ENCODE measurements at places on chromosomes 7 and 10. TPM values are rescaled to one million over a fixed set of nuclear protein-coding genes. Genes with fewer than 3 reads are reported as not detected.
A peak's percentile ranks its signal among the peaks of the same experiment; 100 is the strongest.

DNA sequence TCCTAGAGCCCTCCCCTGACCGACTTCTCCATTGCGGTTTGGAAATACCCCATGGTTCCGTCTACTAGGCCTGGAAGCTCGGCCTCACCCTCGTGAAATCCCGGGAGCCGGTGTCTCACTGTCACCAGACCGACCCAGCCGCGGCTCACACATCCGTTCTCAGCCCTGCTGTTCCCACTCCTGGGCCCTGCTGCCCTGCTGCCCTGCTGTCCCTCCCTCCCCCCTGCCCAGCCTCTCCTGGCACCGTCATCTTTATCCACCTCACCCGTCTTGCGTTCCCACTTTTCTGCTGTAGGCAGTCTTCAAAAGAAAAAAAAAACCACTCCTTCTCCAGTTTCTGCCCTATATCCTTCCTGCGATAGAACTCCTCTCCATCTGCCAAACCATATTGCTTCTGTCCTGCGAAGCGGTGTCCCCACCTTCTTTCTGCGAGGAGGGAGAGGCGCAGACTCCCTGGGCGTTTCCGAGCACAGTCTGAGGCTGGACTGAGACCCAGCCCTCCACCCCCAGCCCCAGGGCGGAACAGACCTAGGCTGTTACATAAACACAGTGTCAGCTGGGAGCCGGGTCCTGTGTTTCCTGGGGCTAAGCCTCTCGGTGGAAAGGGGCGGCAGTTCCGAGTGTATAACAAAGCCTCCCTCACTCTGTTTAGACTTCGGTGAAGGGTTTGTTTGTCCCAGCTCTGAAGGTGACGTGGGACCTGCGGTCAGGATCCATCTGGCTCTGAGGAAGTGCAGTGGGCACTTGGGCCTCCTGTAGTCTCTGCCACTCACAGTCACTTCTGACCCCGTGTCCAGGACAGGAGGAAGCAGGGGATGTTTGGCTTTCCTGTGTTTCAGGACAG is 2.8 kb downstream of the AGAP3 start:
- DNase-seq, result no peak

- peak; percentile 89 for DNase-seq
These were observed 35.5 kb downstream of the FRMPD2 start for GRCh38 chr10:48238826-48239520.

DNA sequence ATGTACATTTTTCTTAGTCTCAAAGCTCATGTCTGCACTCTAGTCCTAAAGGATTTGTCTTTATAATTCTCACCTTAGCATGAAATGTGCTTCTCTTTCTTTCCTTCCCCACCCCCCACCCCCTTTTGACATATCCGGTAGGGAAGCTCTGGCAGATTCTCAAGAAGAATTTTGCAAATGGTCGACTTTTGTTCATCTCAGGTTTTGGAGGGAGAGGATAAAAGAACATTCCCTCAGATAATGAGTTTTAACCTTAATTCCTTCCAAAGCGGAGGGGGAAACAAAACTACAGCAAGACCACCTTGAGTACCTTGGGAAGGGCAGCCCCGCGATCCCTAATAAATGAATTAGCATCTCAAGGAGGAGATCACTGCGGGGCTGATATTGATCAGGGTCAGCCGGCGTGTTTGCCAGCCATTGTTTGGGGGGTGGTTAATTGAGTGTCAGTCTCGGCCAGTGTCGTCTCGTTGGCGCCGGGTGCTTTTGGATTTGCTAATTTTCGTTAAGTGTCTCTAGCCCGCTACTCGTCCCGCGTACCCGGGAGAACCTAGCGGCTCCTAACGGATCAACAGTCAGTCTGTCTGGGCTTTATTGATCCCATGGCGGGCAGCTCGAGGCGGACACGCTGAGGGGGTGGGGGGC is 874 bp upstream of the BAMBI start:
- no peak for DNase-seq

- no peak for DNase-seq
These were observed 64.0 kb downstream of the DKK1 start for GRCh38 chr10:52378124-52378523.

DNA sequence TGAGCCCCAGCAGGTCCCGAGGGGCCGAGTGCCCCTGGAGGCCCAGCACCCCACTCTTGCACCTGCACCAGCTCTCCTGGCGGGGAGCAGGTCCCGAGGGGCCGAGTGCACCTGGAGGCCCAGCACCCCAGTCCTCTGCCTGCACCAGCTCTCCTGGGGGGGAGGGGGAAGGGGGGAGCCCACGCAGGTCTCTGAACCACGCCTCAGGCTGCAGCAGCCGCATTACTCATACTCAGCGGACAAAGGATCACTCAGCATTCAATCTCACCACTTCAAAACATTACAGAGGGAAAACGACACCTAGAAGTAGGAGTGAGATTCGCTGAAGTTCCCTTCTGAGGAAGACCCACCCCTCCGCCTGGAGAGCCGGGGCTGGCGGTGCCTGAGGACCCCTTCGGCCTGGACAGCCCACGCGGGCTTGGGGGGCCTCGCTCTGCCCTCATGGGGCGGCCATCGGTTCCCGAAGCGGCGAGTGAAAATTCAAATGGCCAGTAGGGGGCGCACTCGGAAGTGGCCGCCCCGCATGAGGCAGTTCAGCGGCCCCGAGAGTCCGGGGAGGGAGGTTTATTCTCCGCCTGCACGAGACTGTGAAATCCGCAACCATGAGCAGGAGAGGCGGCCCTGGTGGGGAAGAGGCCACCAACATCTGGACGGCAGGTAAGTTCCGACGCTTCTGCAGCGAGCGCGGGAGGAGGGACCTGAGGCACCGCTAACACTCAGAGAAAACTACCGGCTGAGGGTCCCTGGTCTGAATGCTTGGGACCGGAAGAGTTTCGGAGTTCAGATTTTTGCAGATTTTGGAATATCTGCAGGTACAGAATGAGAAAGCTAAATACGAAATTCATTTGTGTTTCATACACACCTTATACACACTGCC is 1.1 kb upstream of the GPER1 start:
- no peak for DNase-seq

DNA sequence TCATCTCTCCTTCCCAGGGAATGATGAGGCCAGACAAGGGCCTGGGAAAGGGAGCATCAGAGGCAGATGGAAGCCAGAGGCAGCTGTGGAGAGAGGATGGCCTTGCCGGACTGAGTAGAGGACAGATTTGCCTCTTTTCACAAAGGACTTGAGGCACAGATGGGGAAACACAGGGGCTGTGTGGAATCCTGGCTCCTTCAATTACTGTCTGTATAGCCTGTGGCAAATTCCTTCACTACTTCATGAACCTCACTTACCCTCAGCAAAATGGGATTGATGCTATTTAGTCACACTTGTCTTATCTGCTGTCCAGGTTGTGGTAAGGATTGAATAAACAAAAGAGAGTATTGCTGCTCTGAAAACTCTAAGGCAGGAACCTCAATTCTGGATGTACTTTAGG is 40.3 kb downstream of the SLC25A28 start:
- no peak for DNase-seq

GRCh38 chr10:73797324-73798025 is 12.1 kb downstream of the ZSWIM8 start:
- no peak for DNase-seq

DNA sequence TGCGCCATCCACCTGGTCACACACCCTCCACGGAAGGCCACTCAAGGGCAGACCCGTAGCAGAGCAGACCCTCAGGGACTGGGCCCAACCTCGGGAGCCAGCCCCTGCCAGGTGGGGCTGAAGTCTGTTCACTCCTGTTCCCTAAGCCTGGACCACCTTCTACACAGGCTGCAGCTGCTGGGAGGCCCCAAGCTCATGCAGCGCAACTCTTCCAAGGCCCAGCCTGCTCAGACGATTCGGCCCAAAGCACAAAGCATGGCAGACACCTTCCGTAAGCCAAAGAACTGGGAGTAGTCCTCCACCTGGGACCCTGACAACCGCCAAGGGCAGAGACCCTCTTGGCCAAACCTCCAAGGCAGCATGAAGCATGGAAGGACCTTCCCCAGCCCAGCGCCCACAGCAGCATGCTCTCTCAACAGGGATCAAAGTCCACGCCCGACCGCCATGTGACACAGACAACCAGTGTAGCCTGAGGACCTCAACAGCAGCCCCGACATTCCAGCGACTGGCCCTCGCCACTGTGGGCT is 11.5 kb downstream of the SHH start:
- DNase-seq, result no peak

- no peak for DNase-seq
These were observed 151.7 kb upstream of the PRSS1 start for GRCh38 chr7:142597547-142597946.

- DNase-seq, result no peak
These were observed at the start of gene CYP2C9 for GRCh38 chr10:94938383-94938782. Gene CYP2C9 (plus strand): TSS chr10:94938658. CDS start chr10:94938683, 25 bp downstream.

DNA sequence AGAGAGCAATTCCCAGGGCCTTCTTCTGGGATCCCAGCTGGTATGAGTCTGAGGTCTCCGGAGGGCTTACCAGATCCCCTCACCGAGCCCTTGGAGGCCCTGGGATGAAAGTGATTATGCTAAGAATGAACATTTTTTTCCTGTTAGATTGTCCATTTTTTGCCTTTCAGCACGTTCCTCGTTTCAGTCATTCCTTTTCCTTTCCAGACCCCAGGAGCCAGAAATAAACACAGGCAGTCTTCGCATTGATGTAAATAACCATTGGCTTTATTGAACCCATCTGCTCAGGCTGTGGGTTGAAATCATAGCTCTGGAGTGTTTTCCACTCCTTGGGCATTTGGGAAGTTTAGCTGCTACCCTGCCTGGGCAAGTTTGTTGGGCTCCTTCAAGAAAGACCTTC is 320.9 kb upstream of the AUTS2 start:
- no peak for DNase-seq

GRCh38 chr7:34042406-34042805 is 137.1 kb downstream of the BMPER start:
- no peak for DNase-seq

GRCh38 chr7:117132321-117133120 is 179.2 kb downstream of the ST7 start:
- DNase-seq, result no peak

GRCh38 chr7:26202019-26202990 is 760 bp downstream of the CBX3 start:
- DNase-seq, result no peak

GRCh38 chr10:119138346-119139306 is 26.9 kb downstream of the SFXN4 start:
- no peak for DNase-seq

- DNase-seq, result no peak
These were observed 186.6 kb upstream of the STK17A start for GRCh38 chr7:43396187-43396740.

GRCh38 chr7:118169146-118169545 is 14.8 kb upstream of the LSM8 start:
- DNase-seq, result no peak

DNA sequence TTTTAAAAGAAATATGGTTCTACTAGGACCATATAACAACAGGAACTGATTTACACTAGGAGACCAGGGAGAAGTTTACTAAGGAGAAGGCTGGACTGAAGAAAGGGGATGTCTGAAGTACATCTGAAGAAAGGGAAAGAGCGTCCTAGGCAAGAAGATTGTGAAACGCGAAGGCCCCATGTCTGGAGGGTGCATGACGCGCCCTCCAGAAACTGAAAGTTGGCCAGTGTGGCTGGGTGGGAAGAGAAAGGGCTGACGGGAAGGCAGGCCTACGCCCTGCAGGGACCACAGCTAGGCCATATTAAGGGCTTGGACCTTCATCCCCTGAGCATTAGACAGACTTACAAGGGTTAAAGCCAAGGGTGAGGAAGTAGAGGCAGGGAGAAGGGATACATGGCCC is 158.0 kb downstream of the TRIL start:
- DNase-seq, result no peak

GRCh38 chr7:28142650-28143049 is 37.9 kb downstream of the JAZF1 start:
- DNase-seq, result no peak

NXPH1 gene
- not detected for total RNA-seq

METTL27 gene
- total RNA-seq, result 3.8 TPM

TMEM213 gene
- not detected for total RNA-seq

ADARB2 gene
- 3.7 TPM for total RNA-seq

CYP3A5 gene
- 0.91 TPM for total RNA-seq

NEBL gene
- total RNA-seq, result 3.5 TPM

PLEKHA1 gene
- 51.4 TPM for total RNA-seq

EPDR1 gene
- 26.2 TPM for total RNA-seq

WDR91 gene
- total RNA-seq, result 15.9 TPM

SUV39H2 gene
- 9.6 TPM for total RNA-seq

PVRIG gene
- total RNA-seq, result 1.5 TPM

TSPAN13 gene
- 5.6 TPM for total RNA-seq

MARVELD1 gene
- total RNA-seq, result 43.4 TPM

TMEM72 gene
- not detected for total RNA-seq
